Stomach (tissue), 19 donors: ENCODE measurements at places on chromosomes 6 and 20. TPM values are rescaled to one million over a fixed set of nuclear protein-coding genes. Genes with fewer than 3 reads are reported as not detected.

GRCh38 chr6:14727494-14728395 lies 518.1 kb upstream of the JARID2 start:
- no peak for DNase-seq

GRCh38 chr6:3356056-3356823 lies 97.5 kb downstream of the PSMG4 start:
- DNase-seq: peak; percentile 88

DNA sequence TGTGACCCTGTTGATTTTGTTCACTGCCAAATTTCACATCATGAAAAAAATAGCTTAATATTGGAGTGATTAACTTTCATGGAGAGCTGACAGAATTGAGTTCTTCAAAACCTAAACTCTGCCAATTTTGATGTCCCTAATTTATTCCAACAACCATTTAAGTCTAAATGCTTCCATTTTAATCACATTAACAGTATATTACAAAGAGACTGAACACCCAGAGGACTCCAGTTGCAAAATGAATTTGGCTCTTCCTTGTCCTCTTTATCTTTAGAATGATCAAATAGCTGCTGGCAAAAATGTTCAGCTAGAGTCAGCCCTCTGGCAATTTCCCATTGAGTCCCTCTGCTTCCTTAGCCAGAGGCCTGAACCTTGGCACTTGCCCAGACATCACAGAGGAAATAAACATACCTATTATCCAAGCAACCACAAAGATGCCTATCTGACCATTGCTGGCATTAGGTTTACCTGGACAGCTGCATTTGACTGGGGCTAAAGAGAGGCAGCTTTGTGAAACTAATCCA lies 299.0 kb upstream of the STXBP5 start:
- peak; percentile 31 for DNase-seq

DNA sequence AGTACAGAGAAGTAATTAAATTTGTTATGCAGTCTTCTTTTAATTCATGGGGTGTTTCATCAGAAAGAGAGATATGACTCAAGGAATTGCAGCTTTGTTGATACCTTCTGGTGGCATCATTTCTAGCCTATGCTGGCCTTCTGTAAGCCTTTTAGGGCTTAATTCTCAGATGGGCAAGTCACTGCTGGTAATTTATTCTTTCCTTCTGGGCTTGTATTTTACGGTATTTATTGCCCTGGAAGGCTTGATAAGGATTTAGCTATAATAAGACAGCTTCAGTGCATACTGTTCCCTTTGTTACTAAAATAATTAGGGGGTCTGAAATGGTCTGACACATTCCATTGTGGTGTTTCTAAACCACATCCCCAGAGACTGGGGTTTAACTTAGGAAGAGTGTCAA lies 57.9 kb upstream of the EMILIN3 start:
- DNase-seq: no peak

GRCh38 chr6:158907931-158908330 lies 88.8 kb upstream of the EZR start:
- DNase-seq: peak; percentile 67

DNA sequence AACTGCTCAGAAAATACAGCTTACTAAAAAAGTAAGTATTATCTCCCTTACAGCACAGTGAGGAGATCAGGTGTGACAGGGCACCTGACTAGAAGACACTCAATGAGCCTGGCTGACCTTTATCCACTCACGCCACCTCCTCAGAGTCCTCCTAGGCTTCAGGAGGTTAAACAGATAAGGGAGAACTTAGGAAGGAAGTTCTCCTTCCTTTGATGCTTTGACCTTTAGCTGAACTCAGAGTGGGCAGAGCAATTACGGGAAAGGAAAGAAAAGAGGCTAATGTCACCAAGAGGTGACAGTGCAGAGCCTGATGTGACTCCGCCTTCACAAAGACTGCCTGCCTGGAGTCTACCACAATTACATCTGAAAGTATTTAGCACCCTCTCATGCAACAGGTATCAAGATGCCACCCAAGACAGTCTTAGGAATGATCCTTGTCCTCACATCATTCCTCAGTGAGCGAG lies 36.7 kb downstream of the MAN1A1 start:
- no peak for DNase-seq

- no peak for DNase-seq
Measured at GRCh38 chr6:111606620-111607115, 990 bp upstream of the TRAF3IP2 start.

DNA sequence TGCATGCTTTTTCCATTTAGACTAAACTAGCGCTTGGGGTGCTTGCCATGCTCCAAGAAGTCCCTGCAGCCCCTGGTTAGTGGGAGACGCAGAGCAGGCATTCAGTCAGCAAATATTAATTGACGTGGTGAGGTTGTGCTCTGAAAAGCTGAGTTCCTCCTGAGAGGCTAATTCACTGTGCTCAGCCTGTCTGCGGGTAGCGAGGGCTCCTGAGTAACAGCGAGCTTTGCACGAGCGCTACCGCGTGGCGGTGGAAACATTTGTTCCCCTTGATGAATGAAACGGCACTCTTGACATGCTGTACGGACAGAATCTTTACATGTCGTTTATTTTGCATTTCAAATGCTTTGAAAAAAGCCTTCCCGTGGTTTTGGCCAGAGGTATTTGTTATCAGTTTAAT lies 170.6 kb upstream of the AGPAT4 start:
- DNase-seq: no peak

DNA sequence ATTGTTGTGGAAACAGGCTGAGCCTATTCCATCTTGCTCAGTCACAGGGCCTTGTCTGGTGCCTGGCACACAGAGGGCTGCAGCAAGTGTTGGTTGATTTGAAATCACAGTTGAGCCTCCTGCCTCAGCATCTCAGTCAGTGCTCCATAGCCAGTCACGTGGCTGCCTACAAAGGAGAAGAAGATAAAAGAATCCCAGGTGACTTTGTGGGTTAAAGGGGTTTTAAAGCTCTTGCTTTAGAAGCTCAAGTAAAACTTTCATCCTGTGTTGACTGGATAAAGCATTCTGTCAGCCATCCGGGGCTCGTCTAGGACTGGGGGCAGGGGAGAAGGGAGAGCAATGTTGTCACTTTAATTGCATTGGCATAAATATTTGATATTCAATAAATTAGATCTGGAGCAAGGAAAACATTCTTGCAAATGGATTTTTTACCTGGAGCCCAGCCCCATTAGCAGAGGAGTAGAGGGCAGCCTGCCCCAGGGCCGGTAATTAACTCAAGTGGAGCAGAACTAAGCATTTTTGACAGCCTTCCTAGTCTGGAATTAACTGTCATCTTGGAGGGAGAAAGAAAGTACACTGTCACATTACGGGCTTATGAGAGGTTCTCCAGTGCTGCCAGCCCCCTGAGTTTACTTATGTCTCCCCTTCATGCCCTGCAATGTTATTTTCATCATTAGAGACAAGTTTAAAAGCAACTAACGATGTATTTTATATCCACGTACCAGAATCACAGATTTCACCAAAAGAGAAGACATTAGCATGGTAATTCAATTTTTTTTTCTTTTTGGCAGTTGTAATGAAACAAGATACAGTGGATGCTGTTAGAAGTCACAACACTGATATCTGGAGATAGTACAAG lies 71.7 kb upstream of the GTSF1L start:
- DNase-seq: no peak

GRCh38 chr20:6123649-6124014 lies 802 bp upstream of the FERMT1 start:
- no peak for DNase-seq

DNA sequence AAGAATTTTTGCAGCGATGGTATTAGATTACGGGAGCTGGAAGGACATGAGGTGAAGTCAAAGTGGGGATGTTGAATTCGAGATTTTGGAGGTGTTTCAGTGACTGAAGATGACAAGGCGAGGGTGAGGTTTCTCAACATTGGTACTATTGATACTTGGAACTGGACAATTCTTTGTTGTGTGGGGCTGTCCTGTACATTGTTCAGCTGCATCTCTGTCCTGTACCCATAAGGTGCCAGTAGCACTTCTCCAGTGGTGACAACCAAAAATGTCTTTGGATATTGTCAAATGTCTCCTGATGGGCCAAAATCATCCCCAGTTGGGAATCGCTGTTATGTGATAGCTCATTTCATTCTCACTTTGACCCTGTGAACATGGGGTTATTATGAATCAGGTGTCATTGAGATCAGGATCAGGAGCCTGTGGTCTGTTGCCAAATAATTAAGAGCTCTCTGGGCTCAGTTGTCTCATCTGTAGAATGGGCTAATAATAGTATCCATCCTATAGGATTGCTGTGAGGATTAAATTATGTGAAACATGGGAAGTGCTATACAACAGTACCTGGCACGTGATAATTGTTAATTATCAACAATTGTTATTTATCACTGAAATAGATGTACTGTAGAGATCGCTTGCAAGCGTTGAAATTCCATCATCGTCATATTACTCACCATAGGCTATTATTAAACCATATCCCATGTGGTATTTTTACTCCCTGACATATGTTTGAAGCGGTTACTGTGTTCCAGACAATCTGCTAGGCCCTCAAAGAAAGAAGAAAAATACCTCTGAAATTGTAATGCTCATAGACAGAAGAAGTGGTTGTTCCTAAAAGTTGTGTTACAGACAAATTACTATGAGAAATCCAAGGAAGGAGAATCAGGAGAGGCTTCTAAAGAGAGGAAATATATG lies 48.5 kb upstream of the TTPAL start:
- DNase-seq: no peak

DNA sequence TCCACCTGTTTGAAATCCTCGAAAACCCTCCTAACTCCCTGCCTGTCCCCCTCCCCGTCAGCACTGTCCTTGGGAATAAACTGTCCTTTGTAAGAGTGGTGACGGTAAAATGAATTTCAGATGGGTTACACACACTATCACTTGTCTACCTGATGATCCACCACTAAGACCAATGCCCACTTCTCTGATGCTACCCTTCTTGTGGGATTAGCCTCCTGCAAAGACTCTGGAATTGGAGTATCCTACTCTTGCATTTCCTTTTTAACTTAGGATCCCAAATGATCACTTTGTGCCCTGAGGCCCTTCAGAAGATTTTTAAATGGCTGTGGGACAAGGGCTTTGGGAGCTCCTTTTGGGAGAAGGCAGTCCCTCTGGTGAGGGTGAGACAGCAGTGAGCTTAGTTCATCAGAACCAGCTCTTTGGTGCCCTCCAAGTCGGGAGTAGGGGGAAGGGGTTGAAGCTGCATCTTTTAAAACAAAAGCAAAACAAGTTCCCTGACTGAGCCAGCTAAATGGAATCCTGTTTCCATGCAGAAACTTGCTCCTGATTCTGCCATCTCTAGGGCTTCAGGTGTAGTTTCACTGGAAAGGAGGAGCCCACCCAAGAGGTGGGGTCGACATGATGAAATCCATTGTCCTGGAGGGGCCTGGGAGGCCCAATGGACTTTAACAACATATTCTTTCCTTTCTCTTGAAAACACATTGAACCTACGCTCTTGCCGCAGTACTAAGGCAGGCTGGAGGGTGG lies 86.5 kb downstream of the ASXL1 start:
- DNase-seq: peak; percentile 15

DNA sequence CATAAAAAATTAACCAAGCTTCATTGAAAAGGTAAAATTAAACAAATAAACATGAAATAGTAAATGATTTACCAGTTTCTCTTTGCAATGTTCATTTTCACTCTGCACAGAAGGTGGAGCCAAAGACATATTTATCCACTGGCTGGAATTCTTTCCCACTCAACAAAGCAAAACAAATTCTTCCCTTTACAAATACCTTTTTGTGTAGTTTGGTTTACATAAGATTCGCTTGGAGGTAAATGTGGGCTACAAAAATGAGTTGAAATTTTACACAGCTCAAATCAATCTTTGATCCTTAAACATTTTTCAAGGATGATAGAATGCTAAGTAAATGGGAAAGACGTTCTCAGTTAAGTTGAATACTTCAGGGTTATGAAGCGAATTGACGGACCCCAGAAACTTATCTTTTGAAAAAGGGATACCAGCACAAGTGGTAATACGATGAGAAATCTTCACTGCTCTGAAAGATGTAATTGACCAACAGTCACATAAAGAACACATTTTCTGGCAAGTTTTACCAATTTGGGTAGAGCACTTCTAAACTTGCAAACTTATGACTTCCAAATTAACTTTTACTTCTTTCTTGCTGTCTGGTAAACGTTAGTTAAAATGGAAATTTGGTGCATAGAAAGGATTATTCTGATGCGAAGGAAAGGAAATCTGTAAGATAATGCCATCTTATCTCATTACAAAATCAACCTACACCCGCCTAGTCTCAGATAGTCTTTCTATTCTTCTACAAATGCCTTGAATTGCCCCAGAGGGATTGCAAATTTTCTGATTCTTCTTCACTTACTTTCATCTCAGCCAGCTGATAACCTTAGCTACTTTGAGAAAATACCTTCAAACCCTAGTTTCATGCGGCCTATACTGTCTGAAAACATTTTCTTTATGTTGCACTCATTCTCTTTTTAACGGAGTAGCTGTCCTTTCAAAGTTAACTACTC lies 4.7 kb upstream of the GJA1 start:
- DNase-seq: peak; percentile 78

- no peak for DNase-seq
Measured at GRCh38 chr6:89536231-89536630, 102.3 kb downstream of the LYRM2 start.

ABRACL gene
- total RNA-seq: 16.2 TPM

GPRC6A gene
- total RNA-seq: not detected

LRRN4 gene
- total RNA-seq: not detected

TCF15 gene
- total RNA-seq: 0.43 TPM

TMEM200A gene
- total RNA-seq: 2.6 TPM

BPIFA1 gene
- not detected for total RNA-seq

LPIN3 gene
- total RNA-seq: 14.2 TPM

NOX3 gene
- not detected for total RNA-seq

GRM1 gene
- total RNA-seq: not detected

CST2 gene
- not detected for total RNA-seq

DNAH8 gene
- total RNA-seq: not detected
